ENCODE measurements at places on chromosomes 4 and X. TPM values are rescaled to one million over a fixed set of nuclear protein-coding genes. Genes with fewer than 3 reads are reported as not detected.

Gene RAB41
- not detected for total RNA-seq

Gene F8A1
- total RNA-seq: 95.5 TPM

Gene CD99L2
- 50.0 TPM for total RNA-seq

Gene SPOCK3
- 0.10 TPM for total RNA-seq

Gene DUSP21
- total RNA-seq: not detected

Gene CCDC149
- 1.4 TPM for total RNA-seq

Gene MAGEA1
- total RNA-seq: not detected

Gene NRK
- total RNA-seq: not detected

Gene CNOT6L
- total RNA-seq: 12.2 TPM

Gene RHOH
- not detected for total RNA-seq

Gene ADH1A
- not detected for total RNA-seq

Gene BLTP1
- total RNA-seq: 9.3 TPM

Gene MAGEB17
- not detected for total RNA-seq

Gene CENPVL2
- not detected for total RNA-seq

Gene NOX1
- 0.10 TPM for total RNA-seq

Gene NXF2B
- total RNA-seq: not detected

Gene FAM13A
- total RNA-seq: 6.4 TPM

Gene LRCH2
- total RNA-seq: 0.01 TPM

Gene KCNIP4
- not detected for total RNA-seq

Gene P2RY8
- total RNA-seq: not detected

Gene CHIC1
- 4.9 TPM for total RNA-seq

Gene GLA
- 219 TPM for total RNA-seq

Gene ANOS1
- total RNA-seq: 0.05 TPM

Gene IGSF1
- 0.39 TPM for total RNA-seq

Gene OTUD6A
- total RNA-seq: not detected

Gene NR3C2
- not detected for total RNA-seq

Gene DRP2
- total RNA-seq: 0.23 TPM

Gene TMPRSS11F
- not detected for total RNA-seq

Gene ZAR1
- total RNA-seq: 0.10 TPM

Gene CFAP299
- total RNA-seq: not detected
